ENCODE measurements at places on chromosomes 13 and 19. TPM values are rescaled to one million over a fixed set of nuclear protein-coding genes. Genes with fewer than 3 reads are reported as not detected.

- H3K36me3 ChIP-seq, result no peaks in the 10 kb centered on the region
- no peaks in the 10 kb centered on the region for H3K4me1 ChIP-seq
- no peak overlapping the region for H3K4me3 ChIP-seq
Observed at GRCh38 chr13:98105929-98106336, 37.0 kb upstream of the FARP1 start.

DNA sequence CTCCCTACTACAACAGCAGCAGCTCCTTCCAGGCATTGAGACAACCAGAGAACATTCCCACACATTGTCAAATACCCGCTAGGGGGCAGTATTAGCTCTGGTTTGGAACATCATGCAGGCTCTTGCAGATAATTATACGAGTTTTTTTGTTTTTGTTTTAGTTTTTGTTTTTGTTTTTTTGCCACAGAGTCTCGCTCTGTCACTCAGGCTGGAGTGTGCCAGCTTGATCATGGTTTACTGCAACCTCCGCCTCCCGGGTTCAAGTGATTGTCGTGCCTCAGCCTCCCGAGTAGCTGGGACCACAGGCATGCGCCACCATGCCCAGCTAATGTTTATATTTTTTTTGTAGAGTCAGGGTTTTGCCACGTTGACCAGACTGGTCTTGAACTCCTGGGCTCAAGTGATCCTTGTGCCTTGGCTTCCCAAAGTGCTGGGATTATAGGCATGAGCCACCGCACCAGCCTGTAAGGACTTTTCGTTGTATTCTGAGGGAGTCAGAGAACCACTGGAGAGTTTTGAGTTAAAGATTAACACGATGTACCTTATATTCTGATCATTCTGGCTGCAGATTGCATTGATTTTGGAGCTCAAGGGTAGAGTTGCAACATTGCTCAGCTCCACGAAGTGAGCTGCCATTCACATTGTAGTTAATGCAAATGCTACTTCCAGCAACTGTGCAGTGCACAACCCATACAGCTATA, 41.7 kb upstream of the CEACAM20 start:
- H3K4me1 ChIP-seq, result peaks cover 3% of the 10 kb centered on the region
- no peak overlapping the region for H3K4me3 ChIP-seq
- peak; percentile 86 for DNase-seq
- peaks cover 2% of the 10 kb centered on the region for H3K27me3 ChIP-seq
- no peak overlapping the region for H3K27ac ChIP-seq

The LIM2 gene
- total RNA-seq, result 0.24 TPM

DNA sequence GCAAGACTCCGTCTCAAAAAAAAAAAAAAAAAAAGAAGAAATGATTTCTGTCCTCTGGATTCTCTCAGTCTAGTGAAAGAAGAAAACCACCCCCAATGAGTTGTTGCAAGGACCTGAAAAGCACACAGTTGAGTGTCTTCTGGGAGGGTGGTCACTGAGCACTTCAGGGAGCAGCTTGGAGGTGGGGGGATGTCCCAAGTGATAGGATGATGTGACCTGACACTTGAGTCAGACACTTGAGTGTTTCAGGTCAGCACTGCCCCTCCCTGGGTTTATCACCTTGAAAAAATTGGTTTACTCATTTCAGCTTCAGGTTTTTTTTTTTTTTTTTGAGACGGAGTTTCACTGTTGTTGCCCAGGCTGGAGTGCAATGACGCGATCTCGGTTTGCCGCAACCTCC, 63.2 kb downstream of the ZNF823 start:
- no peaks in the 10 kb centered on the region for H3K4me1 ChIP-seq
- peaks cover 5% of the 10 kb centered on the region for H3K36me3 ChIP-seq
- H3K27ac ChIP-seq, result no peak overlapping the region
- H3K4me3 ChIP-seq, result no peak overlapping the region

DNA sequence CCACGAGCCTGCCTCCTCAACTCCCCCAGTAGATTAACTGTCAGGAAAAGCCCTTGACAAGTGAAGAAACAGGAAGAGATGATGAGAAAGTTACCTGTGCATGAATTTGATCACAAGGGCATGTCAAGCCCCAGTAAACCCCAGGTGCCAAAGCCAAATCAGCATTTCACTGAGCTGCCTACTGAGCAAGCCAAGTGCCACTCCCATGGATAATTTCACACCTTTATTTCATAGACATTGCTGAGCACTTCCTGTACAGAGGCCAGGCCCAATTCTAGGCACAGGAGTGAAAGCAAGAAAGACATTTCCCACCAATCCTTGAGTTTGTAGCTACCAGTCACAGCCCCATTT, 2.4 kb downstream of the GADD45GIP1 start:
- H3K27ac ChIP-seq, result peak overlapping the region; percentile 82
- DNase-seq, result no peak
- H3K36me3 ChIP-seq, result peaks cover 49% of the 10 kb centered on the region

The TMEM238 gene
- total RNA-seq, result 9.7 TPM

DNA sequence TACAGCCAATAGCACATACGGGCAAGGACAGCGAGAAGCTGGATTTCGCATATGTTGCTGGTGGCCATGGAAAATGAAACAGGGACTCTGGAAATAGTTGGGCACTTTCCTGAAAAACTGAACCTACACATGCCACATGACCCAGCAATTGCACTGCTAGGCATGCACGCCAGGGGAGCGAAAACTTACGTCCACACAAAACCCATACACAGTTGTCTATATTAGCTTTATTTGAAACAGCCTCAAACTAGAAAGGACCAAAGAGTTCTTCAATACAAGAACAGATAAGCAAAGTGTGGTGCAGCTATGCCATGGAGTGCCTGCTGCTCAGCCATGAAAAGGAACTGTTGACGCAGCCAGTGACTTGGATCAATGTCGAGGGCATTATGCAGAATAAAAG, 7.3 kb upstream of the SPACA7 start:
- H3K36me3 ChIP-seq, result no peaks in the 10 kb centered on the region
- H3K27ac ChIP-seq, result no peak overlapping the region
- no peak for DNase-seq
- H3K4me1 ChIP-seq, result no peaks in the 10 kb centered on the region

The ZNF625 gene
- 3.0 TPM for total RNA-seq

Data from activated CD4-positive, alpha-beta T cell treated with anti-CD3 and anti-CD28 coated beads, Interleukin-2, amount 10 ng/mL, durations not matched to agents 24 days and 14 days (primary cell).